CD4-positive, alpha-beta T cell treated with Interleukin-4 for 1 hour (primary cell): ENCODE measurements at places on chromosomes 1 and 21.
A peak's percentile ranks its signal among the peaks of the same experiment; 100 is the strongest.

DNA sequence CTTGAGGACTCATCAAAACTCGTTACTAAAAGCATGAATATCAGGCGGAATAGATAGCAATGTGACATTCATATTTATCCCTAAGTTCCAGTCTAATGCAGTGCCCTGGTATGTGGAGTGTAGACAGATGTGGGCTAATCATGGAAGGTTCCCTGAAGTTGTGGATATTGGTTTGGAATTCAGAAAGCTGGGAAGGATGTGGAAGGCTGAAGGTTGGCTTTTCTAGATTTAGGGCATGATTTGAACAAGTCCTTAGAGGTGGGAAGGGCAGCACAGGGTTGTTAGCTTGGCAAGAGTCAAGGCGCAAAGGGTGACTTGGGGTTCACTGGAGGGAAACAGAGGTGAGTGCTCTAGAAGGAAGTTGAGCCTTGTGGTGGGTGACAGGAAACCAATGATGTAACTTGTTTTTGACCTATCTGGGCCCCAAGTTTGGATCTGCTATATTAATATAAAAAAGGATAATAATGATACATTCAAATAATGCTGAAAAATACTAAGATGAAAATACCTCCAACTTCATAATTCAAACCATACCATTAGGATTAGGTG is 21.9 kb downstream of the LGALS8 start:
- no peak for DNase-seq

GRCh38 chr1:19921310-19921709 is 2.1 kb downstream of the PLA2G2E start:
- DNase-seq = no peak

DNA sequence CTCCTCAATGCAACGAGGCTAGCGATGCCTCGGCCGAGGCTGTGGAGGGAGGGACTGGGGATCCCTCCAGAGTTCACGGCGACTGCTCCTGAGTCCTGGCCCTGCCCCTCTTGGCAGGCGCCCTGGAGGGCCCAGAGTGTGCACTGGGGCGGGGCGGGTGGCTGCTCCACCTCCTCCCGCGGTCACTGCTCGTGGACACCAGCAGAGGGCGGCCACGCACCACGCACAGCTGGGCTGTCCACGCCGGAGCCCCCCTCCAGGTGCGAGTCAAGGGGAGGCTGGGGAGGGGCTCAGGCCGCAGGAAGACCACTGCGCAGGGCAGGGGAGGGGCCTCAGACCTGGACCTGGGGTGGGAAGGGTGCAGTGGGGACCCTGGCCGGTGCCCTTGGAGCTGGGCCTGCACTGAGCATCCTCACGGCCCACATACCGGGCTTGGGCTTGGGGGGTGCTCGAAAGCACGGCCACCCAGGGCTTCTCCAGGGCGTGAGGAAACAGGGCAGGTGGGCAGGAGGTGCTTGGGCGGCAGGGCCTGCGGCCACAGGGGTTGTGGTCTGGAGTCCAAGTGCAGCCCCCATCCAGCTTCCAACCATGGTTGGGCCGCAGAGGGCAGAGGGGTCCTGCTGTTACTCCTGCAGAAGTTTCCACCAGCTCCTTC is 20.6 kb upstream of the TTC34 start:
- DNase-seq = peak; percentile 39

DNA sequence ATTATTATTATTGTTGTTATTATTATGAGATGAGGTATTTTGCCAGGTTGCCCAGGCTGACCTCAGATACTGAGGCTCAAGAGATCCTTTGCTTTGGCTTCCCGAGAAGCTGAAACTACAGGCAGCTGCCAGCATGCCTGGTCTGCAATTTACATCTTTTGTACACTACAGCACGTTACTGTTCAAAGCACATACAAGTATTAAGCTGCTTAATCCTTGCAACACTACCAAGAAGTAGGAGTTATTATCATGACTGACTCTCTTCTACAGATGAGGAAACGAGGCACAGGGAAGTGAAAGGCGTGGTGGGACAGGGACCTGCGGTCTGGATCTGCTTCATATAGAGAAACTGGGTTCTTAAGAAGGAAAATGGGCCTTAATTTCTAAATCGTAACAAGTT is 11.6 kb downstream of the ERG start:
- no peak for DNase-seq

- DNase-seq = no peak
These were observed 5.7 kb downstream of the LGR6 start for GRCh38 chr1:202199040-202199889.

- DNase-seq = no peak
These were observed 60.2 kb upstream of the PBX1 start for GRCh38 chr1:164498792-164499191.

- DNase-seq = peak; percentile 16
These were observed 2.1 kb downstream of the CDC7 start for GRCh38 chr1:91502672-91503184.

GRCh38 chr1:27994060-27994459 is 34.3 kb downstream of the XKR8 start:
- no peak for DNase-seq

GRCh38 chr1:231571904-231572303 is 43.4 kb downstream of the TSNAX start:
- DNase-seq = no peak

DNA sequence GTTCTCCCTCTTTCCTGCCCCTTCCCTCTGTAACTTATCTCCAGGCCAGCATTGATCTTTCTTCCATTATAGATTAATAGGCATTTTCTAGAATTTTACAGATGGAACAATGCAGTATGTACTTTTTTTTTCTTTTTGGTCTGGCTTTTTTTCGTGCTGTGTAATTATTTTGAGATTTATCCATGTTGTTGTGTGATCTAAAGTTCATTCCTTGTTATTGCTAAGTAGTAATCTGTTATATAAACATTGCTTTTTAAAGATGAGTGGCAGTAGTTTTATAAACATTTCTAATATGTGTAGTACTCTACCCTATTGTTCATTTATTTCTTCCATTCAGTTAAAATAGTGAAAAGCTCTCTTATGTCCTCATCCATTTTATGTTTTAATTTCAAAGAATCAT is 5.9 kb downstream of the LYST start:
- no peak for DNase-seq

GRCh38 chr1:44354268-44354839 is 703 bp downstream of the ERI3 start:
- no peak for DNase-seq
